ENCODE measurements at places on chromosomes 3 and 15. TPM values are rescaled to one million over a fixed set of nuclear protein-coding genes. Genes with fewer than 3 reads are reported as not detected.
A peak's percentile ranks its signal among the peaks of the same experiment; 100 is the strongest.

The TRAT1 gene
- total RNA-seq, result 33.0 TPM

DNA sequence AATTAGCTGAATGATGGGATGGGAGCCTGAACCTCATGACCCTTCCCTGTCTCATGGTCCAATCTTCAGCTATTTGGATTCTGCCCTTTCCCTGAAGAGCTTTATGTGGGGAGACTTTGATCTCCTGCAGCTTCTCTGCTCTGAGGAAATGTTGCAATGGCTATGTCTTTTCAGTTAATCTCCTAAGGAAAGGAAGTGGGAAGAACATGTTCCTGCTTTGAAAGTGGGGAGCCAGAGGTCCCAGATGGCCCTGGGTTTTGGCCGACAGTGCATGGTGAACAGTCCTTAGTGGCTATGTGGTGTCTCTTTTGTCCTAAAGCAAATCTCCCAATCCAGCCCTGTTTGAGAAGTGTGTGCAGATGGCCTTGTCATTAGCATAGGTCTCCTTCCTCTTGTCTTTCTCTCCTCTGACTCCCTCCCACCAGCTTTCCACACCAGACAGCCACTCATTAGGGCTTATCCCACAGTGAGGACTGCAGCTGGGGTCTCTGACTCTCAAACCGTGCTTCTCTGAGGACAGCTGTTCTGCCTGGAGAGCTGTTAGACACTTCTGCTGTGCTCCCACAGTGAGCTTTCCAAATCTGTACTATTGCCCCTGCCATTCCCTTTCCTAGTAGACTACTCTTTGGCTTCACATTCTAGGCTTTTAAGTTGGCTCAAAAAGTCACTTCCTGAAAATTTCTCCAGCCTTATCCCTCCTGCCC lies 365.8 kb upstream of the UMPS start:
- ATAC-seq, result no peak

DNA sequence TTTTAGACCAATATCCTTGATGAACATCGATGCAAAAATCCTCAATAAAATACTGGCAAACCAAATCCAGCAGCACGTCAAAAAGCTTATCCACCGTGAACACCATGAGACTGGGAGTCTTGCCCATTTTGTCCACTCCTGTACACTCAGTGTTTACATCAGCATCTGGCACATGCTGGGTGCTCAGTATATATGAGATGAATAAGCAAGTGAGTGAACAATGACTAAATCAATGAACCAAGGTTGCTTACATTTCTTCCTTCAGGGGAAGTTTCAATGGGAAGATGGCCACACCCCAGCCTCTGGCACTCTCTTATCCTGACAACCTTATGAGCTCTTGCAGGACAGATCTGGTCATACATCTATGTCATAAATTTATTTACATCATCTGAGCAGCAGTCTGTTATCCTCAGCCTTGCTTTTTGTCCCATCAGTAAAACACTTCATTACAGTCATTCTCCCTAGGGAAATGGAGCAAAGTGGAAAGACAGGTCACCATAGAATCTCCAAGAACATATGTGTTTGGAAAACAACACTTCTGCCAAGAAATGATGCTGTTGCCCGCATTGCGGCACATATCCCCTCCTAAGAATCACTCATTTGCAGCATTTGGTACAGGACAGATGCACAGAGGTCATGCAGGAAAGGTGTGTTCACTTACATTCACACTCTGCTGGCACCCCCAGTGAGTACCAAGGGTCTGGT lies 171.8 kb upstream of the EIF1B start:
- no peak for ATAC-seq

DNA sequence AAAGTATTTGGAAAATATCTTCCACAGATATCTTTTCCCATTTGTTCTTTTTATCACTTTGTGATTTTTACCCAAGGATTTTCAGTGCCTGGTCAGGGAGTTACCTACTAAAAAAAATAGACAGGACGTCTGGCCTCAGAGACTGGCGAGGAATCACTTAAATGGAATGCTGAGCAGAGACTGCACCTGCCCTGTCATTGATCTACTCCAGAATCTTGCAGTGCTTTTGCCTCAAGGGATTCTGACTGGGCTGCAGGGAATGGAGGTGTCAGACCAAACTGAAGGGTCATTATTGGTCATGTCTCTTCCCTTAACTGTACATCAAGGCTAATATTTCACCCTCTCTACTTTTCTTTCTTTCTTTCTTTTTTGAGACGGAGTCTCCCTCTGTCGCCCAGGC lies 12.1 kb upstream of the RYR3 start:
- ATAC-seq, result no peak

GRCh38 chr15:74127954-74128784 lies 2.2 kb upstream of the ISLR2 start:
- peak; percentile 23 for ATAC-seq

- no peak for ATAC-seq
These were observed 237.4 kb upstream of the TGFBR2 start for GRCh38 chr3:30368978-30369377.

Measured in activated T-helper 17 cell treated with anti-CD3 and anti-CD28 coated beads, Interleukin-2, amount 50 U/mL, for 72 hours (primary cell).